ENCODE measurements at places on chromosomes 6 and 20.

DNA sequence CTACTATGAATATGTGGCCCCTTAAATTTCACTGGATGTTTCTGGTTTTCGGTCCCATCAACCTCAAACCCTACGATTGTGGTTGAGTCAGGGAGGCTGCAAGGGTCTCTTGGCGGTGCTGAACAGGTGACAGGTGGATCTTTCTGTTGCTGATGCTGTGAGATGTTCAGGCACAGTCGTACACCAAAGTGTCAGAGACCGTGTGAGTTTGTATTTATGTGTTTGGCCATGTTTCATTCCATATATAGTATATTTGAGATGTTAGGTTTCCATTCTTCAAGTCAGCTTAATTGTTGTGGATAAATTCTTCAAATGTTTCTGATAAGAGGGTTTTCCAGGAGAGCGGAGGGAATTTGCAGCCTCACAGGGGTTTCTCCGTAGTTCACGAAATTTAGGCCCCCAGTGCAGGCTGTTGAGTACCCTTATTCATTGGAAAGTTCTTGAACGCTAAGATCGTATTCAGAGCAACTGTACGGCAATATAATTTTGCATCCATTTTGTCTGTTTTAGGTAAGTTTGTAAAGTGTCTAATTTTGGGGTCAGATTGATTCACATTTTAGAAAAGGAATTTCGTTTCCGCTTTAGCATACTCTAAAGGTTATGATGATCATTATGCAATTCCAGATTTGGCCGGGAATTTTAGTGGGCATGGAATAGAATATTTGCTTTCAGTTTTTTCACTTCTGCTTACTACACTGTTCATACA, 1.2 kb downstream of the TAB2 start:
- no peak for DNase-seq

DNA sequence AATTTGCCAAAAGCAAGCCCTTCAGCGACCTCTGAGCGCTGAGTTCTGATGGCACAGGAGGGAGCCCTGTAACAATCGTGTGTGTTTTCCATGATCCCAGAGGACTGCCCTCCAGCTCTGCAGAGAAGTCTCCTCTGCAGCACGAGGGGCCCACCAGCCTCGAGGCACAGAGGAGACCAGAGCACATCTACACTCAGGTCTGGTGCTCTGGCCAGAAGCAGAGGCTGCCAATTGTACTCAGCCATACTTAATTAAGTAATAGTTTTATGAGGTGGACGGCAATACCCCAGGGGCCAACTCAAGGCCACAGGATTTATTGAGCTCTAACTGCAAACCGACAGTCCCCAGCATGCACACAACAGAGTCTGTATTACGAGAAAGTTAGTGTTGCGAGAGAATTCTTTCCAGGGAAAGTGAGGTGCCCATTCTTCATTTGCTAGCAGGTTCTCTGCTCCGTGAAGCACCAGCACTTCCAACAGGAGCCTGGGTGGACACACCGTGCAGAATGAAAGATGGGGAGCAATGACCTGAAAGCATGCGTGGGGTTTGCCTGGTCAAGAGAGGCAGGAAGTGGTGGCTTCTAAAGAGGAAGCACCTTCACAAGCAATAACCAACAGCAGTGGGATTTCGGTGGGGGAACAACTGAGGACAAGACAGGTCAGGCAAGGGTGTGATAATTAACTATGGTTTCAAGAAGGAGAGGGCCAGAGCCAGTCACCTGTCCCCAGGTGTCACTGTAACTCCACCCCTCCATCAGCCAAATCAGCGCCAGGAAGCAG, 92.8 kb upstream of the FOXC1 start:
- no peak for DNase-seq

DNA sequence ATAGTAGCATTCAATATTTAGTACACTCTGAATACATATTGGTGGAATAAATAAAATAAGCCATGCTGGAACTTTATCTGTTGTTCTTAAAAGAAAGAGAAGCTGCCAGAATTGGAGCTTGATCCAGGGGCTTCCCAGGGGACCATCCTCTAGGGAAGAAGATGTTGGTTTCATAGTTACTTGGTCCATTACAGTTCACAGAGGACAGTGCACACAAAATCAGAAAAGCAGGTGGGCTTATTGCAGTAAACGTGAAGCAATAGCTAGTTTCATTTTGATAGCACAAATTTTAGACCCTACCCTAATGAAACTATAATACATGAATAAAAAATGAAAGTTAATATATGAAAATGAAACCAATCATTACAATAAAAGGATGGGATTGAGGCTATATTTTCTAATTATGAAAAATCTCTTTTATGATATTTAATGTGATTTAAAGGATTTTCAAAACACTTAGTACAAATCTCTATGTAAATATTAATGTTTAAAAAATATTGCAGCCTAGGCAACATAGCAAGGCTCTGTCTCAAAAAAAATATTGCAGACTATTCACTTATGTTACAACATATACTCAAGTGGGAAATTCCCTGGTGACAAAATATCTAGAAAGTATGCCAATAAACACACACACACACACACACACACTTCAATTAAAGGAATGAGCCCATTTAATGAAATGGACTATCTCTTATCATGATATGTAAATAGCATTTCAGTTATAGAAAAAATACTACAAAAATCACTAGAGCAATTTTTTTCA, 227.0 kb upstream of the MARCKS start:
- DNase-seq, result no peak

GRCh38 chr6:37011656-37012378, 6.4 kb downstream of the FGD2 start:
- no peak for DNase-seq

- no peak for DNase-seq
Observed at GRCh38 chr20:37939701-37940560, 37.0 kb downstream of the VSTM2L start.

Measured in activated CD8-positive, alpha-beta memory T cell treated with anti-CD3 and anti-CD28 coated beads for 4 hours (primary cell).